H9 (cell line): ENCODE measurements at places on chromosomes 12 and 14. TPM values are rescaled to one million over a fixed set of nuclear protein-coding genes. Genes with fewer than 3 reads are reported as not detected.
A peak's percentile ranks its signal among the peaks of the same experiment; 100 is the strongest.

DNA sequence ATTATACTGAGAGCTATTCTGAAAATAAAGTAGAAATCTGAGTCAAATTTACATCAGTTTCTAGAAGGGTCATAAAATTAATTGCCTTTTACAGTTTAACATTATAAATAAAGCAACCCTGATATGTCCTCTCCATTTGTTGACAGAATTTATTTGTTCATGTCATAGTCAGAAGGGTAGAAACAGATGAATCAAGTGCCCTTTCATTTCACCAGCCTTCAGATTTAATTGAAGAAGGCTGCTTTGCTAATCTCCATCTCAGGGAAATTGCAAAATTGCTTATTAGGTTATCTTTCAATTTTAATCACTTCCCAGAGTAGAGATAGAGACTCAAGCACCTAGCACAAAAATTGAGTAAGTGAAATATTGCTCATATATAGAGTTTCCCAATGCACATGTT lies 76.8 kb downstream of the ATXN7L3B start:
- no peaks in the 10 kb centered on the region for H3K4me1 ChIP-seq
- no peaks in the 10 kb centered on the region for H3K36me3 ChIP-seq
- H3K27ac ChIP-seq, result no peak overlapping the region

GRCh38 chr12:106975993-106976658 lies 10.8 kb downstream of the MTERF2 start:
- H3K4me1 ChIP-seq, result no peaks in the 10 kb centered on the region
- H3K27ac ChIP-seq, result no peak overlapping the region
- no peak for DNase-seq
- no peak overlapping the region for H3K4me3 ChIP-seq

GRCh38 chr12:28248555-28249145 lies 58.4 kb downstream of the CCDC91 start:
- no peak for DNase-seq
- no peak overlapping the region for H3K4me3 ChIP-seq
- peaks cover 2% of the 10 kb centered on the region; the same call in 1 of the 2 replicates for H3K4me1 ChIP-seq
- peaks cover 6% of the 10 kb centered on the region; the same call in 1 of the 3 replicates for H3K36me3 ChIP-seq

DNA sequence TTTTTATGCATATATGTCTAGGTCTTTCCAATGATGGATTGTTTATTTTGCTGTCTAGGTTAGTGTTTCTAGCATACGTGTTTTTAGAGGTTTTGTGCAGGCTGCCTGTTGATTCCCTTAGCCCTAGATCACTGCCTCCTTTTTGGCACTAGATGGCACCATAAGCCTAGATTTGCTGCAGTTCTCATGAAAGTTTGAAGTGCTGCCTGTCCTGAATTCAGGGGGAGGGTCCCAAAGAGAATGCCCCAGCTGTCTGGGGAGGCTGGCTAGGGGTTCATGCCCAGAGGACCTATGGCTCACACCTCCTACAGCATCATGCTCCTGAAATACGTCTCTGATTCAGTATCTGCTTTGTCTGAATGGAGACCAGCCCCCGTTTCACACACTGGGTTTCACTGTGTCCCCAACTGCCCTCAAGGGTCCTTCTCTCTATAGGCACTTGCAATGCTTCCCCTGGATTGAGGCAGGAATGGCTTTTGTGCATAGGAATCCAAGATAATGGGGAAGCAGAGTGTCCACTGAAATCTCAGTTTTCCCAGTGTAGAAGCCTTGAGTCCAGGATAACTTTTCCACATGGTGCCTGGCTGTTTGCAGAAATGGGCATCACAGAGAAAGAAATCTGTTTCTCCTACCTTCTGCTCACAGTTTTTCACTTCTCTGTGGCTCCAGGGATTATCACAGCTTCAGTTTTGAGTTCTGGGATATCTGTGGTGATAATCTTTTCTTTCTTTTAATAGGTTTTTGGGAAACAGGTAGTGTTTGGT lies 14.2 kb upstream of the TXNRD1 start:
- H3K4me1 ChIP-seq, result no peaks in the 10 kb centered on the region
- H3K36me3 ChIP-seq, result peaks cover 3% of the 10 kb centered on the region; the same call in 2 of the 3 replicates
- DNase-seq, result peak; percentile 77
- H3K27ac ChIP-seq, result no peak overlapping the region
- H3K4me3 ChIP-seq, result no peak overlapping the region; the same call in 2 of the 3 replicates

DNA sequence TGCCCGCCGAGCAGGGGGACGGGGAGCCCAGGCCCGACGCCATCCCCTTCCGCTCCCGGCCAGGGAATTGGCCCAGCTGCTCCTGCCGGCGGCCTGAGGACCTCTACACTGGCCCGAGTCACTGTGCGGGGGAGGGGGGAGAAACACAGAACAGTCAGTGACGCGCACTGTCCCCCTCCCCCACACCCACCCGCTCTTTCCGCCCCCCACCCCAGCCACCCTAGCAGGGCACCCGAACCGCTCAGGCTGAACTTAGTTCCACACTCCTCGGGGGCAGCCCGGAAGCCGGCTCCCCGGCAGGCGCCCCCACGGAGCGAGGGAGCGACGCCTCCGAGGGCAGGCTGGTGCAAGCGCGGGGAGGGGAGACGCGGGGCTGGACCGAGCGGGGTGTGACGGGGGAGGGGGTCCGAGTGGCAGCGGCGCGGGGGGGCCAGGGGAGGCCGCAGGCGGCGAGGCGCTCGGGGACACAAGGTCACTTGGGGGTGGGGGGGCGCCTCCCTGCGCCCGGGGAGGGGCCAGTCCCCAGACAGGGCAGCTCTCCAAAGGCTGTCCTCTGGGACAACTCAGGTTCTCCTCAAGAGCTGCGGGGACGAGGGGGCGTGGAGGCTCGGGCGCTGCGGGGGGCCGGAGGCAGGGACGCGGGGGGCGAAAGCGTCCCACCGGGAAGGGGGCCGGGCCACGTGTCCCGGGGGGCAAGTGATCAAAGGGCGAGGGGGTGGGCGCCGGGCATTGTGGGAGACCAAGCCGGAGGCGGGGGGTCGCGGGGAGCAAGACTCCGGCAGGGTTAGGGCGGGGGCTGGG lies 648 bp downstream of the CHD4 start:
- H3K27me3 ChIP-seq, result no peaks in the 10 kb centered on the region
- peaks cover 2% of the 10 kb centered on the region; the same call in 1 of the 2 replicates for H3K4me1 ChIP-seq
- no peak overlapping the region for H3K27ac ChIP-seq
- DNase-seq, result peak; percentile 45
- H3K4me3 ChIP-seq, result no peak overlapping the region; the same call in 1 of the 3 replicates
- peaks cover 43% of the 10 kb centered on the region for H3K36me3 ChIP-seq

DNA sequence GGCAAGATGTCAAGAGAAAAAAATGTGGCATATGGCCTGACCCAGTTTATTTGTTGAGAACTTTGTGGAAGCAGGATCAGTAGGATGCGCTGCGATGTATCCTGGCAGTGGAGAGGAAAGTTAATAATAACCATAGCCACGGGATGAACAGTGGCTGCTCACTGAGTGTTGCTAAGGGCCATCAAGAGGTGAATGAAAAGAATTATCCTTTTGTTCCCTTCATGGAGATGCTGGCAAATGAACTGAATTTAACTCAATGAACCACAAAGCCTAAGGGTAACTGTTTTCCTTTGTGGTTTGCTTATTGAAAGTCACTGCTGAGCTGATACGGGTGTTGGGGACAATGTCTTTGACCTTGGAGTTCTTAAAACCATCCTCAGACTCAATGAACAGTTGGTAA lies 476.5 kb downstream of the APAF1 start:
- DNase-seq, result no peak
- no peak overlapping the region for H3K27ac ChIP-seq
- H3K36me3 ChIP-seq, result no peaks in the 10 kb centered on the region
- H3K4me3 ChIP-seq, result no peak overlapping the region
- H3K4me1 ChIP-seq, result no peaks in the 10 kb centered on the region

DNA sequence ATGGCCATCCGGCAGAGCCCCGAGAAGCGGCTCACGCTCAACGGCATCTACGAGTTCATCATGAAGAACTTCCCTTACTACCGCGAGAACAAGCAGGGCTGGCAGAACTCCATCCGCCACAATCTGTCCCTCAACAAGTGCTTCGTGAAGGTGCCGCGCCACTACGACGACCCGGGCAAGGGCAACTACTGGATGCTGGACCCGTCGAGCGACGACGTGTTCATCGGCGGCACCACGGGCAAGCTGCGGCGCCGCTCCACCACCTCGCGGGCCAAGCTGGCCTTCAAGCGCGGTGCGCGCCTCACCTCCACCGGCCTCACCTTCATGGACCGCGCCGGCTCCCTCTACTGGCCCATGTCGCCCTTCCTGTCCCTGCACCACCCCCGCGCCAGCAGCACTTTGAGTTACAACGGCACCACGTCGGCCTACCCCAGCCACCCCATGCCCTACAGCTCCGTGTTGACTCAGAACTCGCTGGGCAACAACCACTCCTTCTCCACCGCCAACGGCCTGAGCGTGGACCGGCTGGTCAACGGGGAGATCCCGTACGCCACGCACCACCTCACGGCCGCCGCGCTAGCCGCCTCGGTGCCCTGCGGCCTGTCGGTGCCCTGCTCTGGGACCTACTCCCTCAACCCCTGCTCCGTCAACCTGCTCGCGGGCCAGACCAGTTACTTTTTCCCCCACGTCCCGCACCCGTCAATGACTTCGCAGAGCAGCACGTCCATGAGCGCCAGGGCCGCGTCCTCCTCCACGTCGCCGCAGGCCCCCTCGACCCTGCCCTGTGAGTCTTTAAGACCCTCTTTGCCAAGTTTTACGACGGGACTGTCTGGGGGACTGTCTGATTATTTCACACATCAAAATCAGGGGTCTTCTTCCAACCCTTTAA lies 1.5 kb downstream of the FOXG1 start:
- peak overlapping the region; percentile 86 for H3K4me3 ChIP-seq
- H3K27ac ChIP-seq, result no peak overlapping the region
- no peaks in the 10 kb centered on the region for H3K36me3 ChIP-seq
- H3K27me3 ChIP-seq, result peaks cover 58% of the 10 kb centered on the region

DNA sequence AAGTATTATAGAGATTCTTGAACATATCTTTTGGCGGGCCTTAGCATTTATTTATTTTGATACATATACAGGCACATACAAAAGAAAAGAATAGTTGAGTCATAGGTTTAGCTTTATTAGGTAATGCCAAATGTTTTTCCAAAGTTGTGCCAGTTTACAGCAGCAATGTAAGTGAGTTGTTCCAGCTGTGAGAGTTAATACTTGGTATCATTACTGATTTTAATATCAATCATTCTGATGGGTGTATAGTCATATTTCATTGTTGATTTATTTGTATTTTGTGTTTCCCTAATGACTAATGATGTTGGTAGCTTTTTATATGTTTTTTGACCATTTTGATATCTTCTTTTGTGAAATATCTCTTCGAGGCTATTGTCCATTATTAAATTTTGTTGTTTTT lies 122.4 kb downstream of the MIPOL1 start:
- DNase-seq, result no peak
- H3K27ac ChIP-seq, result no peak overlapping the region
- no peak overlapping the region for H3K4me3 ChIP-seq
- peaks cover 4% of the 10 kb centered on the region; the same call in 2 of the 3 replicates for H3K36me3 ChIP-seq
- H3K4me1 ChIP-seq, result no peaks in the 10 kb centered on the region

DNA sequence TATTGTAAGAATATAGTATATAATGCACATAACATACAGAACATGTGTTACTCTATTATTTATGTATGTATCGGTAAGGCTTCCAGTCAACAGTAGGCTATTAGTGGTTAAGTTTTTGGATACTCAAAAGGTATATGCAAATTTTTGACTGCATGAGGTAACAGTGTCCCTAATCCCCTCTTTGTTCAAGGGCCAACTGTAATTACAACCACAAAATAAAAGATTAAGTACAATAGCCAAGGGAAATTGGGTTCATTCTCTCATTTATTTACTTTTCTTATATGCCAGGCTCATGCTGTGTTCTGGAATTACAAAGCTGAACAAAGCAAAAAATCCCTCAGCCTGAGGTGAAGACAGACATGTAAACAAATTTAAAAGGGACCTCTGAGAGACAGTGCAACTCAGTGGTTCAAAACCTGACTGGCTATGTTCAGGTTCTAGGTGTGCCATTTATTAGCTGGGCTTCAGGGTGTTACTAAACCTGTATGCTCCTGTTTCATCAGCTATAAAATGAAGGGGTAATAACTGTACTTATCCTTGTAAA lies 43.4 kb upstream of the TSPAN8 start:
- no peaks in the 10 kb centered on the region for H3K27me3 ChIP-seq
- no peak overlapping the region for H3K27ac ChIP-seq
- peaks cover 32% of the 10 kb centered on the region for H3K36me3 ChIP-seq
- H3K4me3 ChIP-seq, result no peak overlapping the region
- H3K4me1 ChIP-seq, result peaks cover 2% of the 10 kb centered on the region; the same call in 1 of the 2 replicates
- no peak for DNase-seq

Gene STAC3
- total RNA-seq, result 2.0 and 2.8 TPM in 2 replicates
